ENCODE measurements at places on chromosomes 4 and X. TPM values are rescaled to one million over a fixed set of nuclear protein-coding genes. Genes with fewer than 3 reads are reported as not detected.

SOX3 gene
- total RNA-seq: not detected

DCHS2 gene
- not detected for total RNA-seq

MXRA5 gene
- total RNA-seq: not detected

SORCS2 gene
- total RNA-seq: 5.8 TPM

HS3ST1 gene
- total RNA-seq: 0.60 TPM

GPRASP3 gene
- 3.5 TPM for total RNA-seq

EFHC2 gene
- total RNA-seq: 0.38 TPM

SSX4B gene
- not detected for total RNA-seq

C4orf50 gene
- not detected for total RNA-seq

UGT2B11 gene
- total RNA-seq: 0.16 TPM

SPIN2A gene
- total RNA-seq: 0.15 TPM

EXOC1 gene
- 18.2 TPM for total RNA-seq

STPG2 gene
- not detected for total RNA-seq

NELFA gene
- 21.2 TPM for total RNA-seq

BMPR1B gene
- 6.3 TPM for total RNA-seq

PASD1 gene
- total RNA-seq: not detected

MGARP gene
- total RNA-seq: 0.95 TPM
